ENCODE measurements at places on chromosomes 11 and 22. TPM values are rescaled to one million over a fixed set of nuclear protein-coding genes. Genes with fewer than 3 reads are reported as not detected.
A peak's percentile ranks its signal among the peaks of the same experiment; 100 is the strongest.

- no peak for DNase-seq
- H3K27me3 ChIP-seq, result no peaks in the 10 kb centered on the region
- H3K27ac ChIP-seq, result peak overlapping the region; percentile 74
Observed at GRCh38 chr11:12454782-12455181, 77.4 kb downstream of the PARVA start.

GRCh38 chr22:45889539-45890350 lies 87.2 kb downstream of the WNT7B start:
- no peak for DNase-seq
- peaks cover 8% of the 10 kb centered on the region for H3K4me1 ChIP-seq
- no peak overlapping the region for H3K27ac ChIP-seq
- no peak overlapping the region for H3K4me3 ChIP-seq
- H3K36me3 ChIP-seq, result no peaks in the 10 kb centered on the region
- H3K27me3 ChIP-seq, result peaks cover 13% of the 10 kb centered on the region

DNA sequence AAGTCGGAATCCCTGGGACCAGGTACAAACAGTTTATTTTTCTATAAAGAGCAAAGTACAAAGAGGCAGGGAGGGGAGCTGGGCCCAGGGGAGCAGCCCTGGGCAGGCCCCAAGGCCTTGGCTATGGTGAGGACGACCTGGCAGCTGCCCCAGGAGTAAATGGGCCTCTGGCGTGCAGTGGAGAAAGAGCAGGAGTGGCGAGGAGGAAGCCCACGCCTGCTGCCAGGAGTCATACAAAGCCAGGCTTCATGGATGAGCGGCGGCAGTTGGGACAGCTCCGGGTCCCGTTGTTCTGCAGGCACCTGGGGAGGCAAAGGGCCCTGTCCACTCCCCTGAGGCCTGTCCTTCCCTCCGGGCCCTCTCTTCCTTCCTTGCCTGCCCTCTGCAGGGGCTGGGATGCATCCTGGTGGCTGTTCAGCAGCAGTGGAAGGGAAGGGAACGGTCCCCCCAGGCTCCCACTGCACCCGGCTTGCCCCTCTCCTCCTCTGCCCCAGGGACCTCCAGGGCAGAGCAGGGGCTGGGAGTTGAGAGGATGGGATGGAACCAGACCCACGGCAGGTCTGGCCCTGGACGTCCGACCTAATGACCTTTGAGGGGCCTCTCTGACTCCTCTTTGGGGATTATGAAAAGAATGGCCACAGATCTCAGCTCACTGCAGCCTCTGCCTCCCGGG lies 11.1 kb downstream of the RAPSN start:
- no peak for DNase-seq
- H3K27me3 ChIP-seq, result no peaks in the 10 kb centered on the region
- no peaks in the 10 kb centered on the region for H3K36me3 ChIP-seq
- H3K4me3 ChIP-seq, result no peak overlapping the region

DNA sequence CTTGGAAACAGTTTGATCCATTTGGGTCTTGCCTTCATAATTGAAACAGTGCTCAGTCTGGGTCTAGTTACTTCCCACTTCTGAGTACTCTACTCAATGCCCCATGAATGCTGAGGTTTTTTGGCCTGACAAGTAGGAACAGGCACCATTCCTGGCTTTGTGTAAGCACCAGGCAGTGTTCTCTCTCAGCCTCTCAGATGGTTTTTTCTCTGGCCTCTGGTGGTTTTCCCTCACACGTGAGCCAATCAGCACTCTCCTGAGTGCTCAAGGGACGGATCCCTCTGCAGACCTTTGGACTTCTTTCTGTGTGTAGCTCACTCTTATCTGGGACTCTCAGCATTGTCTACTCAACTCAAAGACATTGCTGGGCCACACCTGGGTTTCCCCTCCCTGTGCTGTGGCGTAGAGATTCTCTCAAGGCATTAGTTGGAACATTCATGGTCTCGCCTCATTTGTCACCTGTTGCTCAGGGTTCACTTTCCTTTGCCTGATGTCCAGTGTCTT lies 21.3 kb downstream of the SIK2 start:
- no peak overlapping the region for H3K27ac ChIP-seq
- H3K4me3 ChIP-seq, result no peak overlapping the region
- no peak for DNase-seq
- H3K36me3 ChIP-seq, result peaks cover 37% of the 10 kb centered on the region
- H3K27me3 ChIP-seq, result no peaks in the 10 kb centered on the region

GRCh38 chr22:33844273-33844672 lies 76.0 kb downstream of the LARGE1 start:
- no peak overlapping the region for H3K27ac ChIP-seq
- H3K4me3 ChIP-seq, result no peak overlapping the region
- DNase-seq, result no peak
- H3K4me1 ChIP-seq, result peaks cover 8% of the 10 kb centered on the region
- H3K36me3 ChIP-seq, result no peaks in the 10 kb centered on the region
- H3K27me3 ChIP-seq, result no peaks in the 10 kb centered on the region

- no peak for DNase-seq
- H3K4me3 ChIP-seq, result no peak overlapping the region
- H3K4me1 ChIP-seq, result peaks cover 22% of the 10 kb centered on the region
- H3K27ac ChIP-seq, result no peak overlapping the region
Observed at GRCh38 chr22:44697423-44698141, 4.4 kb upstream of the PRR5 start.

- no peak for DNase-seq
- no peaks in the 10 kb centered on the region for H3K27me3 ChIP-seq
- peaks cover 21% of the 10 kb centered on the region for H3K4me1 ChIP-seq
- H3K27ac ChIP-seq, result peak overlapping the region; percentile 70
- H3K4me3 ChIP-seq, result peak overlapping the region; percentile 8
Observed at GRCh38 chr22:33792832-33793231, 127.4 kb downstream of the LARGE1 start.

GRCh38 chr11:62905296-62905695 lies 15.9 kb downstream of the CHRM1 start:
- H3K27me3 ChIP-seq, result no peaks in the 10 kb centered on the region
- no peak for DNase-seq

DNA sequence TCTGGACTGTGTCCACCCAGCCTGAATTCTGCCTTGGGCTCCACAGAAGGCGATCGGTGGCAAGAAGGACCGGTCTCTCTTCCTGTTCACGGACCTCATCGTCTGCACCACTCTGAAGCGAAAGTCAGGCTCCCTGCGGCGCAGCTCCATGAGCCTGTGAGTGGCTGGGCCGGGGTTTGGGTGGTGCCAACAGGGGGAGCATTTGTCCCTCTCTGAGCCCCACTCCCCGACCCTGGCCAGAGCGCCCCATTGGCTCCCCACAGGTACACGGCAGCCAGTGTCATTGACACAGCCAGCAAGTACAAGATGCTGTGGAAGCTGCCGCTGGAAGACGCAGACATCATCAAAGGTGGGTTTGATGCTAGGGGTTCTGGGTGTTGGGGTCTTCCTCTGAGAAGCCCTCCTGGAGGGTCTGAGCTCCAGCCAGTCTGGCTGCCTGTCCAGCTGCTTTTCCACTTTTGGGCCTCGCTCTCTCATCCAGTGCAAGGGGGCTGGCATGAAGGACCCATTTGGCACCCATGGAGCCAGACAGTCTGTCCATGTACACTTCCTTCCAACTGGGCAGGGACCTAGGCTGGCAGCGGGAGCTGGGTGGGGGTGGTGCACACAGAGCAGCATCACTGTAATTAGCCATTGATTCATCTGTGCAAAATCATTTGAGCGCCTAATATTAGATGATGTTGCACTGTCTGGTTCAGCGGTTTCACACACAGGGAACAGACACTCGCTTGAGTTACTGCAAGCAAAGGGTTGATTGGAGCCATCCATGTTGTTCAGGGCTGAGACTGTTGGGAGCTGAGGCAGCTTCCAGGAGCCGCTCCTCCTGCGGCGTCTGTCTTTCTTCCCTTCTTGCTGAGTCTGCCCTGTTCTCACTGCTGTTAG lies 19.0 kb upstream of the RELT start:
- H3K4me3 ChIP-seq, result no peak overlapping the region
- H3K27ac ChIP-seq, result no peak overlapping the region
- H3K27me3 ChIP-seq, result no peaks in the 10 kb centered on the region
- no peak for DNase-seq
- peaks cover 21% of the 10 kb centered on the region for H3K4me1 ChIP-seq

DNA sequence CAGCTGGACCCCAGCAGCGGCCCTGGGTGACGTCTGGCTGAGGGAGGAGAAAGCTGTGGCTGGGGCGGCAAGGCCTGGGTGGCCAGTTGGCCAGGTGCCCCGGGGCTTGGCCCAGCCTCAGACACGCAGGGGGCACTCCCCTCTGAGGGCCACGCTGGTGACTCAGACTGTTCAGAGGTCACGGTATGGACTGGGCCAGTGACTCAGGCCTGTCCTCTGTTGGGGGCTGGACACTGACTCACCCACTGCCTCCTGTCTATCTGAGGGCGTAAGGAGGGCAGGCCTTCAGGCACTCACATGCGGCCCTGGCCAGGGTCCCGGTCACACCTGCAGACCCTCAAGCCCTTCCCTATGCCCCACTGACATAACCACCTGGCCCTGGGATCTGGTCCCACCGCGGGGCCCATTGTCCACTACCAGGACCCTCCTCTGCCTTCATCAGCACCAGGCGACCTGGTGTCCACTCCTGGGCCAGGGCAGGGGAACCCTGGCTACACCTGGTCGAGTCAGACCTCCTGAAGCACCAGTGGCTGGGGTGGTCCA lies 3.7 kb upstream of the MUC5AC start:
- H3K4me1 ChIP-seq, result no peaks in the 10 kb centered on the region
- DNase-seq, result no peak
- no peaks in the 10 kb centered on the region for H3K27me3 ChIP-seq
- H3K36me3 ChIP-seq, result no peaks in the 10 kb centered on the region

DNA sequence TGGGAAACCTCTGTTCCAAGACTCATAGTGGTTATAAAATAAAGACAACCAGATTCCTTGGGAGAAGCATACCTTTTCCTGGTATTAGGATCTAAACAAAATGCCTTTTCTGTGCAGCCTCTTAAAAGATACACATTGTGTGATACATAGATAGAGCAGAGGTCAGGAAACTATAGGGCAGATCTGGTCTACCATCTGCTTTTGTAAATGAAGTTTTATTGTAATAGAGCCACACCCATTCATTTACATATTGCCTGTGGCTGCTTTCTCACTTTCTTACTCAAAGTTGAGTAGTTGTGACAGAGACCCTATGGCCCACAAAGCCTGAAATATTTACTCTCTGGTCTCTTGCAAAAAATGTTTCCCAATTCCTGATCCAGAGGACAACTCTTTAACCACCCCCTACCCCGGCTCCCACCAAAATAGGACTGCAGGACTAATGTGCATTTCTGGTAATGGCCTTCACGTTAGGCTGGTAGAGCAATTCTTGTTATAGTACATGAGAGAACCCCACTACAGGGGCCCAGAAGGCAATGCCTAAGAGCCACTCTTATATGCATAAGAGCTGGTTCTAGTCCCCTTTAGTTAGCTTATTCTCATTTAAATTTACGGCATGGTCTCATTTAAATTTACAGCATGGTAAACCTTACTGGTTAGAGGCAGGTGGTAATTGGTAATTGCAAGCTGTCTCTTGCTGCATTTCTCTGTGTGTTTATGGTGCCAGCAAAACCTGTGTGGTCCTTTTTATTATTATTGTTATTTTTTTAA lies 76.8 kb upstream of the YWHAH start:
- no peak overlapping the region for H3K27ac ChIP-seq
- H3K36me3 ChIP-seq, result peaks cover 37% of the 10 kb centered on the region
- H3K4me3 ChIP-seq, result no peak overlapping the region
- H3K4me1 ChIP-seq, result no peaks in the 10 kb centered on the region
- no peaks in the 10 kb centered on the region for H3K27me3 ChIP-seq

DNA sequence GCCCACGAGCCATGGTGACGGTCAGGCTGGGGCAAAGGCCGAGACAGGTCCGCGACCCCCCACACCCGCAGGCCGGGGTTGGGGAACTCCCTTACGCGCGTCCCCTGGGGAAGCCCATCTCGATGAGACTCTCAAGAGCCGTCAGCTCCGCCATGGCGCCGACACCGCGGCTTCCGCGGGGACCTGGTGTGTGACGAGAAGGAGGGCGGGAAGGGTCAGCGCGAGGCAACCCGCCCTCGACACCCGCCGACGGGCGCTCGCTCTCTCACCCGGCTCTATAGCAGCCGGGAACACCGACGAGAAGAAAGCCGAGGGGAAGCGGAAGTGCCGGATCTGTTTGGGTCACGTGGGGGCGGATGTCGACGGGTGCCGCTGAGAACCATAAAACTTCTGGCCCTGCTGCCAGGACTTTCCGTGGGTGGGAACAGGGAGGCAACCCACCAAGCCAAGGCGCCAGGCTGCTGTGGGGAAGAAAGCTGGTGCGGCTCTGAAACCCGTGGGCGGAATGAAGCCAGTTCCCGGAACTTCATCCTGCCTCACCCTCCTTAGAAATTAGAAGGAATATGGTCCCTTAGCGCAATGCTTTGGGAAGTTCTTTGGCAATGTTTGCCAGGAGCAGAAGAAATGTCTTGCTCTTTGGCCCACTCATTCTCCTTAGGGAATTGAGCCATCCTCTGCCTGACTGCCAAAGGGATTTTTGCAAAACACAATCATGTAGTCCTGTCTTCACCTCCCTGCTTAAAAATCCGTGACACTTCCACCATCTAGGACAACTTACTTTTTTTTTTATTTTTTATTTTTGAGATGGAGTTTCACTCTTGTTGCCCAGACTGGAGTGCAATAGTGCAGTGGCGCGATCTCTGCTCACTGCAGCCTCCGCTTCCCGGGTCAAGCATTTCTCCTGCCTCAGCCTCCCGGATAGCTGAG lies at the start of gene UBXN1:
Gene UBXN1 (minus strand): TSS at position 304 of the 927 bp plus-strand sequence. CDS start 150 bp downstream, at position 154.
- H3K36me3 ChIP-seq, result peaks cover 36% of the 10 kb centered on the region
- H3K4me3 ChIP-seq, result peak within 1 kb of the TSS; percentile 93
- H3K27ac ChIP-seq, result peak within 1 kb of the TSS; percentile 85
- peak; percentile 98 for DNase-seq

The CLDN5 gene
- 103 TPM for total RNA-seq

The TSSK2 gene
- total RNA-seq, result not detected

The CRYBB3 gene
- not detected for total RNA-seq

The TEAD1 gene
- total RNA-seq, result 147 TPM

The PGA4 gene
- total RNA-seq, result not detected

The MMP12 gene
- total RNA-seq, result not detected

Data from esophagus muscularis mucosa (tissue), 4 donors.